Type B pancreatic cell (in vitro differentiated cells): ENCODE measurements at places on chromosomes 16 and 17. TPM values are rescaled to one million over a fixed set of nuclear protein-coding genes. Genes with fewer than 3 reads are reported as not detected.
A peak's percentile ranks its signal among the peaks of the same experiment; 100 is the strongest.

DNA sequence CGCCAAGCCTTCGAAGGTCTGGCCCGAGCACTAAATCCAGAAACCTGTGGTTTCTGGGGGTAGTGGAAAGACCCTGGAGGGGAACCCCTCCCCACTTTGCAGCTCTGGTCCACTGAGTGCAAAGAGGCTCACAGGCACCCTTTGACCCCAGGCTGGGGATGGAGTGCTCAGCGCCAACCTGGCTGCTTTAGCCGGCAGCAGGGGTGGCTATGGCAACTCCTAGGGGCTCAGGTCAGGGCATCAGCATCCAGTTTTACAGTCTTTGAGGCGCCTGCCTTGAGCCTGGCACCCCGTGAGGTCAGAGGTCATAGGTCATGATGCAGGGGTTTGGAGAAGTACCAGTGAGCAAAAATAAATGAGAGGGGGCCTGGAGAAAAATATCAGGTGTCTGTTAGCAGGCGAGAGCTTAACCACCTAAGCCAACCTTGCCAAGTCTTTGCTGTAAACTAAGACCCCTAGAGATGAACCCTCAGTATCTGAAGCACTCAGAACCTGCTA, 17.9 kb downstream of the CA7 start:
- DNase-seq = no peak

- DNase-seq = no peak
These were observed 22.7 kb upstream of the CYTH1 start for GRCh38 chr17:78804777-78805176.

DNA sequence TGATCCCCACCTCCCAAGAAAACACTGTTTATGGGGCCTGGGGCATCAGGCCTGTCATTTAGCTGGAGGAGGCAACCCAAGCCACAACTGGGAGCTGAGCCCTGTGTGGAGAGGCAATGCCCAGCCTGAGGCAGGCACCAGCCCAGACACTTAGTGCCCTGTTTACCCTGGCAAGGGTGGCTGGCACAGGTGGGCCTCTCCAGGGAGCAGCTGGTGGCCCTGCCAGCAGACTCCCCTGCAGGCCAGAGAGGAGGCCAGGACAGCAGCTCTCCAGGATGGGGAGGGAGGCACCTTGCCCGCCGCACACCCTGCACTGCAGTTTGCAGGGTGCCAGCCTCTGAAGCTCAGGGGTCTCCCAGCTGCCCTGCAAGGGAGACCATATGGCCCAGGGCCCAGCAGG, 9.1 kb upstream of the TMEM92 start:
- no peak for DNase-seq

GRCh38 chr17:57864273-57864672, 14.4 kb upstream of the MRPS23 start:
- no peak for DNase-seq

- DNase-seq = no peak
These were observed 11.3 kb downstream of the MCRIP1 start for GRCh38 chr17:81821603-81822311.

- no peak for DNase-seq
These were observed 10.3 kb upstream of the SAMD14 start for GRCh38 chr17:50139950-50140885.

DNA sequence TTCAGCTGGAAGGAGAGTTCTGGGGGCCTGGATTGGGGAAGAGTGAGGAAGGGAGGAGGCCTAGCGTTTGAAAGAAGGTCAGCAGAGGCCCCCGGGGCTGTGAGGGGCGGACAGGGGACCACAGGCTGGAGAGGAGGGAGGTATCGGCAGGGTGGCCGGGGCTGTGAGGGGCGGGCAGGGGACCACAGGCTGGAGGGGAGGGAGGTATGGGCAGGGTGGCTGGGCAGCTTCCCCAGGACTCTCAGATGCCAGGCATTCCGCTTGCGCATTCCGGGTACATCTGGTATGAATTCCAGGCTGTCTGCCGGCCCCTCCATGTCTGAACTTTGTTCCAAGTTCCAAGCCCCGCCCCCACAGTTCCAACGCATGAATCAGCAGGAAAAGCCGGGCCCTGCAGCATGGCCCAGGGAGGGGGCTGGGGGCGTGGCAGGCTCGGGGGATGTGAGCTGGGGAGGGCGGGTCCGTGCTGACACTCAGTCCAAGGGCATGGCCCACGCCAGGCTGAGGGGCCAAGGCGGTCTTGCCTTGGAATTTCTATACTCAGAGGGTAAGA, 4.3 kb upstream of the TLCD2 start:
- peak; percentile 97 for DNase-seq

DNA sequence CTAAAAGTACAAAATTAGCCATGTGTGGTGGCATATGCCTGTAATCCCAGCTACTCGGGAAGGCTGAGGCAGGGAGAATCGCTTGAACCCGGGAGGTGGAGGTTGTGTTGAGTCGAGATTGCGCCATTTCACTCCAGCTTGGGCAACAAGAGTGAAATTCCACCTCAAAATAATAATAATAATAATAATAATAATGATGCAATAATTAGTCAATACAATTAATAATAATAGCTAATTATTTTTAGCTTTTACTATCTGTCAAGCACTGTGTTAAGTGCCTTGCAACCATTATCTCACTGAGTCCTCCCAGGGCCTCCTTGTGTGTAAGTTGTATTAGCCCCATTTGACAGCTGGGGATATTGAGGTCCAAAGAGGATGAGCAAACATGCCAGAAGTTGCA, 14.3 kb upstream of the HS3ST3A1 start:
- DNase-seq = no peak

- no peak for DNase-seq
These were observed 25.6 kb upstream of the PABPN1L start for GRCh38 chr16:88892065-88892464.

DNA sequence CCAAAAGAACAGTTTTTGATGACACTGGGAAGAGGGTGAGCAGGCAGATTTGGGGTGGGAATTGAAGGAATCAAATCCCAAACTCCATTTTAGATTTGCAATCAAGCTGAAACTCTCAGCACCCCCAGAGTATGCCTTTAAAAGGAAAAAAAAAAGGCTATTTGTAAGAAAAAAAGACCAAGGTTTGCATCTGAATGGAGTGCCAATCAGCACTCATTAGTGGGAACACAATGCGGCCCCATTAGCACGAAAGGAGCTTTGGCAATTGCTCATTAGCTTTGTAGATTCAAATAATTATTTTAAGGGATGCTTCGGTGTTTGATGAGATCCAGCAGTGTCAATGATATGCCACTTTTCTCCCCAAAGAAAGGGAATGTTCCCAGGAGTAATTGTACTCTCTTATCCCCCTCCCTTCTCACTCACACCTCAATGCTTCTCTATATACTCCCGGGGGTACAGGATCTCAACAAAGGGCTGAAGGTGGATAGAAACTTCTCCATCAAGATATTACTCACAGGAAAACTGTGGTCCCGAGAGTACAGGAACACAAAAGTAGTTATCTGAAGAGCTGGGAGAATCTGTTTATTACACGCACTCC, 32.2 kb downstream of the CHP2 start:
- no peak for DNase-seq

- no peak for DNase-seq
These were observed 93.2 kb downstream of the LITAF start for GRCh38 chr16:11493531-11493929.

DNA sequence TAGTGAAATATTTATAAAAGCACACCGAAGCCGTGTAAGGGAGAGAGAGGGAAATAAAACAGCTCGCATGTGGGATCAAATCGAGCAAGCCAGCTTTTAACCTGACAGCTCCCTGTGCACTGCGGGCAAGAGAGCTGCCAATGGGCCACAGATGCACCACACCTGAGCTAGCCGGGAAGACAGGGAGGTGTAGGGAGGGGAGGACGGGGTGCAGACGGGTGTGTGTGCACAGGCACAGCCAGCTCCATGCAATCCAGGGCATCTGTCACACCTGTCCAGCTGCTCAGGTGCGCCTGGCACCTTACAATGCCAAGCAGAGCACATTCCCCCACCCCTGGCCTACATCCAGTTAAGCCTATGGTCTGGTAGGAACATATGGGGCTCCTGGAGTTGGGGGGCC, 70.0 kb downstream of the C16orf78 start:
- DNase-seq = no peak

- DNase-seq = no peak
These were observed 26.1 kb downstream of the TEX2 start for GRCh38 chr17:64236827-64237403.

DNA sequence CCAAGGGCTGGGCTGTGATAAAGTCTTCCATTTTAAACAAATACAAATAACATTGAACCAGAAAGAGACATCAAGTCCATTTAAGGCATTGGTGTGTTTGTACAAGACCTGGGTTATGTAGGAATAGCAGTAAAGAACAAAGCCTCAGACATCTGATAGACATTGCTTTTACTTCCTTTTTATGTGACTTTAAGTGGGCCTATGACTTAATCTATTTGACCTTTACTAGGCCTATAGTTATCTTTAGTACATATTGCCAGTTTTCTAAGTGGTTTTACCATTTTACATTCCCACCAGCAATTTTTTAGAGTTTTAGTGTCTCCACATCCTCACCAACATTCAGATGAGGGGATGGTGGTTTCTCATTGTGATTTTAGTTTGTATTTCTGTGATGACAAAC, 298.8 kb downstream of the ZFHX3 start:
- no peak for DNase-seq

- DNase-seq = no peak
These were observed 164.5 kb downstream of the PRKCA start for GRCh38 chr17:66466840-66467367.

GRCh38 chr16:606656-607307, 16.9 kb downstream of the RAB40C start:
- DNase-seq = no peak

- no peak for DNase-seq
These were observed 216.7 kb downstream of the SHISA9 start for GRCh38 chr16:13118091-13118490.

- no peak for DNase-seq
These were observed 2.7 kb downstream of the ZSCAN10 start for GRCh38 chr16:3096362-3096761.

AKAP10 gene
- 30.3 and 31.3 TPM in 2 replicates for total RNA-seq

CMTM2 gene
- 0.41 TPM in 1 of 2 replicates, not detected in the other for total RNA-seq

VAT1L gene
- 0.76 and 12.4 TPM in 2 replicates for total RNA-seq

TBC1D3C gene
- not detected in 2 replicates for total RNA-seq

CES1 gene
- 2.1 and 3.9 TPM in 2 replicates for total RNA-seq

PMFBP1 gene
- total RNA-seq = 2.6 and 3.8 TPM in 2 replicates

ZNF267 gene
- 15.8 and 16.3 TPM in 2 replicates for total RNA-seq

CES5A gene
- total RNA-seq = not detected in 2 replicates

SLC52A1 gene
- 0.19 and 1.5 TPM in 2 replicates for total RNA-seq

SNF8 gene
- 97.2 and 117 TPM in 2 replicates for total RNA-seq

RHBDF2 gene
- 12.3 and 17.2 TPM in 2 replicates for total RNA-seq

NRN1L gene
- total RNA-seq = 0.80 and 1.1 TPM in 2 replicates

KRTAP1-1 gene
- not detected in 2 replicates for total RNA-seq

TMEM100 gene
- 2.5 and 21.4 TPM in 2 replicates for total RNA-seq

KRT23 gene
- 49.7 and 464 TPM in 2 replicates for total RNA-seq

HSF4 gene
- 10.4 and 11.1 TPM in 2 replicates for total RNA-seq

FZD2 gene
- total RNA-seq = 3.6 and 54.4 TPM in 2 replicates

ENKD1 gene
- 12.2 and 18.8 TPM in 2 replicates for total RNA-seq

SMIM5 gene
- total RNA-seq = 9.3 and 17.7 TPM in 2 replicates
